ENCODE measurements at places on chromosomes 12 and 14.
A peak's percentile ranks its signal among the peaks of the same experiment; 100 is the strongest.

- no peak for ATAC-seq
Observed at GRCh38 chr14:100617410-100618317, 30.4 kb upstream of the BEGAIN start.

GRCh38 chr14:34776611-34777010, 62.2 kb upstream of the CFL2 start:
- no peak for ATAC-seq

- no peak for ATAC-seq
Observed at GRCh38 chr12:94309373-94309772, 150.3 kb downstream of the CEP83 start.

GRCh38 chr12:21827083-21827482, 52.6 kb upstream of the KCNJ8 start:
- ATAC-seq, result no peak

GRCh38 chr14:23385642-23386265, 8.9 kb downstream of the CMTM5 start:
- no peak for ATAC-seq

DNA sequence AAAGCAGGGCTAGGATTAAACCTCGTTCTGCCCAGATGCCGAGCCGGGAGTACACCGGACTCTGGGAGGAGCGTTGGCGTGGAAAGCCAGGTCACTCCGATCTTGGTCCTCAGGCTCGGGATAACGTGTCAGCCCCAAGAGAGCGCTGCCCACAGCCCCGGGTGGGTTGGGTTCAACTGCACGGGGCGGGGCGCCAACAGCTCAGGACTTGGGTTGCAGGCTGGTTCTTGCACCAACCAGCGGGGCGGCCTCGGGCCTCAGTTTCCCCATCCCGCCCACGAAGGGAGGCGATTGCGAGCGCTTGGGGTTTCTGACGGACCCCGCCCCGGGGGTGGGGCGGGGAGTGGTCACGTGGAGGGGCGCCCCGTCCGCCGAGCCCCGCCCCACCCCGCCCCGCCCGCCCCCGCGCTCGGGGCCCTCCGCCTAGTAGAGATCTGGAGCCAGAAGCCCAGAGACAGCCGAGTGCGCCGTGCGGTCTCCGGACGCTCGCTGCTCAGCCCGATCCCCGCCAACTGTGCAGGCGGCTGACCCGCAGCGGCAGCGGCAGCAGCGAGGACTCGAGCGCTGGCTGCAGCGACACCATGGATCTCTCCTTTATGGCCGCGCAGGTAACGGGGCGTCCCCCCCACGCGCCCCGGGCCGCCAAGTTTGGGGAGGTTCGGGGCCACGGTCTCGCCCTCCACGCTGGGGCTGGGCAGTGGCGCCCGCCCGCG, at the start of gene C14orf132:
Gene C14orf132 (plus strand): TSS at position 443 of the 713 bp plus-strand sequence. CDS start 139 bp downstream, at position 582.
- ATAC-seq, result peak; percentile 88

DNA sequence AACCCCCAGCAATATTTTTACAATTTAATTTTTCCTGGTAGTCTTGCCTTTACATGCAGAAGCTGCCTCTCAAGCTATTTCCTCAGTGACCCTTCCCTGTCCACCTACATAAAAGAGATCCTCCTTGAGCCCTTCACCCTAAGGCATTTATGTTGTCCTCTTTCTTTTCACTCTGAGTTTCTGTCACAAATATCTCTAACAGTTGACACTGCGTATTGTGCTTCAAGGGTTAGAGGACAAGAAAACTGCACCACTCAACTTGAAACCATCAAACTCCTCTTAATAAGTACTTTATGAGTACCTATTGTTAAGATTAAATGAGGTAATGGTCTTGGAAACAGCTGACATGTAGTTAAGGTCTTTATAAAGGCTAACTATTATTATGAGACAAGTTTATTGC, 557.7 kb downstream of the TRHDE start:
- no peak for ATAC-seq

GRCh38 chr12:130463818-130464670, 126.4 kb downstream of the PIWIL1 start:
- no peak for ATAC-seq

GRCh38 chr12:102551186-102551585, 70.8 kb upstream of the IGF1 start:
- ATAC-seq, result no peak

GRCh38 chr12:122537021-122537420, 10.0 kb downstream of the KNTC1 start:
- ATAC-seq, result no peak

Measured in esophagus mucosa (tissue), 1 donor.